ENCODE measurements at places on chromosomes 4 and X.

GRCh38 chr4:732911-733630 lies 27.4 kb downstream of the PCGF3 start:
- peaks cover 2% of the 10 kb centered on the region for H3K36me3 ChIP-seq
- H3K27me3 ChIP-seq, result no peaks in the 10 kb centered on the region
- no peak overlapping the region for H3K4me3 ChIP-seq
- H3K27ac ChIP-seq, result no peak overlapping the region
- peaks cover 9% of the 10 kb centered on the region for H3K4me1 ChIP-seq
- no peak for DNase-seq

DNA sequence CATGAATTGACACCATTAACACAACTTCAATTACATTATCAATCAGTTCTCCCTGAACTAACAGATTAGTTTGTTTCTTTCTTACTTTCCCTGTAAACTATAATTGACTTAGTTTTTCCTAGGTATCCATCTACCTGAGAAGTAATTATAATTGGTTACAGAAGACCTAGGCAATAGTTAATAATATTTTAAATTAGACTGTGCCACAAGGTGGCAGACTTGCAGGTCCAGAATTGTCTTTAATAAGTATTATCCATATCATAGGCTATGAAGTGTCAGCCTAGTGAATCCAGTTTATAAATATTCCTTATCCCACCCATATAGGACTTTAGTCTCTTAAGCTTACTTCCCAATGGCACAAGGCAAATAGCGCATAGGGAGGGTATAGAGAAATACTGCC lies 48.9 kb upstream of the FAM47B start:
- H3K4me3 ChIP-seq, result no peak overlapping the region
- H3K36me3 ChIP-seq, result no peaks in the 10 kb centered on the region
- H3K27ac ChIP-seq, result no peak overlapping the region
- DNase-seq, result no peak
- no peaks in the 10 kb centered on the region for H3K27me3 ChIP-seq
- H3K4me1 ChIP-seq, result no peaks in the 10 kb centered on the region

DNA sequence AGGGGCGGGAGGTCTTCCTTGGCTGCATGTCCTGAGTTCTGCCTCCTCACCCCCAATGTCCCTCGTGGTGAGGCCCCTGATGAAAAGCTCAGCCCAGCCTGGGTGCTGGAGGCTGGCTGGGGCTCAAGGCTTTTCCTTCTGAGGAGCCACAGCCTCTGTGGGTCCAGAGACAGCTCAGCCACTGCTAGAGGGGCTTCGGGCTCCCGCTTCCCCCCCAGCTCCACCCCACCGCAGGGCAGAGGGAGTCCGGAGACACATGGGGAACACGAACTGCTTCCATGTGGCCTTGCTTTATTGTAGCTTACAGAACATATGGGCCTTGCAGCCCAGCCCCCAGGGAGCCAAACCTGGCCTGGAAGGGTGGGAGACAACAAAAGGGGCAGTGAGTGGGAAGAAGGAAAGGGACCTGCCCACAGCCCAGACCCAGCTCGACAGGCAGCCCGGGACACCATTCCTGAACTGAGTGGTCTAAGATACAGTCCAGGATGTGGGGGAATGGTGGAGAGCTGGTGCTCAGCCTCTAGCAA lies 89.9 kb upstream of the NKX1-1 start:
- no peaks in the 10 kb centered on the region for H3K4me1 ChIP-seq
- H3K27me3 ChIP-seq, result peaks cover 15% of the 10 kb centered on the region
- H3K4me3 ChIP-seq, result no peak overlapping the region
- DNase-seq, result no peak

- no peak overlapping the region for H3K27ac ChIP-seq
- no peaks in the 10 kb centered on the region for H3K27me3 ChIP-seq
- H3K4me3 ChIP-seq, result no peak overlapping the region
- H3K36me3 ChIP-seq, result peaks cover 9% of the 10 kb centered on the region
These were observed 35.1 kb downstream of the FBXO8 start for GRCh38 chr4:174248407-174248806.

- no peak overlapping the region for H3K27ac ChIP-seq
- peaks cover 21% of the 10 kb centered on the region for H3K27me3 ChIP-seq
- no peak overlapping the region for H3K4me3 ChIP-seq
- H3K36me3 ChIP-seq, result no peaks in the 10 kb centered on the region
These were observed 45.1 kb downstream of the TBC1D9 start for GRCh38 chr4:140710908-140711622.

DNA sequence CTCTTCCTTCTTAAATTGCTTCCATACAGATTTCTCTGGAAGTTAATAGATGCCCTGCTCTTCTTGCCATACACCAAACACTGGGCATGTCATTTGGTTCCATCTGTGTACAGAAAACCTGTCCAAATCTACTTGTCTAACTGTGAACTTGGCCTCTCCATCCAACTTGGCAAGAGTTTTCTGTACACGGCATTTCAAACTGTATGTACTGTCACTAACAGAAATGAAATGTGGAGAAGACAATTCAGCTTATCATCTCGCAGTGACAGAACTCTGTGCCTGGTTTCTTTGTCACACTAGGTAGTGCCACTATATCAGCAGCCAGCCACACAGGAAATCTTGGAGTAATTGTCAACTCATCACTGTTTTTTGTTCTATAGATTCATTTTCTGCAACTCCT lies 58.2 kb downstream of the CXXC4 start:
- H3K27ac ChIP-seq, result no peak overlapping the region
- no peaks in the 10 kb centered on the region for H3K4me1 ChIP-seq
- H3K36me3 ChIP-seq, result no peaks in the 10 kb centered on the region
- DNase-seq, result no peak
- no peak overlapping the region for H3K4me3 ChIP-seq
- no peaks in the 10 kb centered on the region for H3K27me3 ChIP-seq

DNA sequence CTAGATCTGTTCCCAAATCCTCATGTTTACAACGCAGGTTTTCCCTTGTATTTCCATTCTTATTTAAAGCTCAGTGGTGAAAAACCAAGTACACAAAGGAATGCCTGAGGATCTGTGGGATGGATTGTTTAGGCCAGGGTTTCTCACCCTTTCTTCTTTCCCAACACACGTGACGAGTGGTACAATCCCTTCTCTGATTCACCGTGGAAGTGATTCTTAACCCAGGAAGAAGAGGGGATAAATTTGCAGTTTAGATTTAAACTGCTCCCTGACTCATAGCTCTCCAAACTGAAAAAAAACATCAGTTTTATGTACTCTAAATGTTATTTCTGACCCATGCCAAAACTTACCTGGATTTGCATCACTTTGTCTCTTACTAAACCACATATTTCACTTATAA lies 17.0 kb downstream of the PAQR3 start:
- H3K4me3 ChIP-seq, result no peak overlapping the region
- H3K36me3 ChIP-seq, result peaks cover 10% of the 10 kb centered on the region
- no peak overlapping the region for H3K27ac ChIP-seq
- H3K27me3 ChIP-seq, result no peaks in the 10 kb centered on the region
- H3K4me1 ChIP-seq, result peaks cover 2% of the 10 kb centered on the region

GRCh38 chrX:115018944-115019343 lies 1.5 kb upstream of the IL13RA2 start:
- no peak for DNase-seq
- no peaks in the 10 kb centered on the region for H3K4me1 ChIP-seq
- H3K36me3 ChIP-seq, result no peaks in the 10 kb centered on the region
- H3K4me3 ChIP-seq, result no peak overlapping the region

DNA sequence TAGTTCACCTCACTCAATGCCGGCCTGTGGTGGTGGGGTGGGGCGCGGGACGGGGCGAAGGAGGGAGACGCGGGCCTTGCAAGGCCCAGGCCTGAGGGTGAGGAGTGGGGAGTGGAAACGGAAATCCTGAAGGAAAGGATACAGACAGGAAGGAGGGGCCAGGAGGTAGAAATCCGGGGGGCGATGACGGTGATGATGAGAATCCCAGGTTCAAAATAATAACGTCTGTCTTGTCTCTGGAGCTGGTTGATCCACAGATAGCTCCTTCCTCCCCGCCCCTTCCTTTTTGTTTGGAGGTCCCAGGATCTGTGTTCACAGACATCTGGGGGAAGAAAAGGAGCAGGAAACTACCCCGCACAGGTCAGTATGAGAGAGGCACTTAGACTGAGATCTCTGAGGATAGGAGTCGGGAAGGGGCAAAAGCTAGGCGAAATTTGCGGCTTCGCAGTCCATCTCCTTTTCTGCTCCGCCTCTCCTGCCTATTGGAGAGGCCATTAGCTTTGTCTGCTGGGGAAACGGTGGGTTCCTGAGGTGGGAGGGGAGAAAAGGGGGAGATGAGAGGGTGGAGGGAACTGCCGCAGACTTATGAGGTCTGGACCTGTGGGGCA lies 746 bp downstream of the TCEAL7 start:
- no peak overlapping the region for H3K4me3 ChIP-seq
- H3K36me3 ChIP-seq, result peaks cover 4% of the 10 kb centered on the region
- no peak for DNase-seq

GRCh38 chr4:94635177-94635576 lies 122.6 kb upstream of the BMPR1B start:
- H3K36me3 ChIP-seq, result peaks cover 9% of the 10 kb centered on the region
- H3K4me3 ChIP-seq, result no peak overlapping the region
- H3K27ac ChIP-seq, result no peak overlapping the region
- DNase-seq, result no peak
- peaks cover 2% of the 10 kb centered on the region for H3K4me1 ChIP-seq
- no peaks in the 10 kb centered on the region for H3K27me3 ChIP-seq

- H3K4me3 ChIP-seq, result peak overlapping the region; percentile 94
- no peaks in the 10 kb centered on the region for H3K36me3 ChIP-seq
- DNase-seq, result peak; percentile 77
- H3K4me1 ChIP-seq, result peaks cover 2% of the 10 kb centered on the region
- H3K27ac ChIP-seq, result peak overlapping the region; percentile 67
These were observed 1.8 kb upstream of the EOLA2 start for GRCh38 chrX:149939905-149940673.

DNA sequence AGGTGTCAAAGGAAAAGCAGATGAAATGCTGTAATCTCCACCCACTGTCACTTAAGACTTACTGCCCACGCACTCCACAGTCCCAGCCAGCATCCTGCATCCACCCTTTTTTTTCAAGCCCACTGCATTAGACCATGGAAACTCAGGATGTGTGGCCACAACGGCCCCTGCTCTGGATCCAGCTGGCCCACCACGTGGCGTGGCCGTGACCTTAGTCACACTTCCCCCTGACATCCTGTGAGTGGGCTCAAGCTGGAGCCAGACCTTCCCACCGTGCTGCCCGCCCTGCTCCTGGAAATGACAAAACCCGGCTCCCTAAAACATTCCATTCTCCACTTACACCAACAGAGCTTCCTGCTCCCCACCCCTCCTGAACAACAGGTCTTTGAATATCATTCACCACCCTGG lies 588.3 kb upstream of the DIPK2B start:
- H3K36me3 ChIP-seq, result no peaks in the 10 kb centered on the region
- H3K27ac ChIP-seq, result peak overlapping the region; percentile 84
- H3K27me3 ChIP-seq, result no peaks in the 10 kb centered on the region
- H3K4me1 ChIP-seq, result peaks cover 16% of the 10 kb centered on the region
- H3K4me3 ChIP-seq, result peak overlapping the region; percentile 72
- DNase-seq, result no peak

- H3K36me3 ChIP-seq, result no peaks in the 10 kb centered on the region
- H3K4me1 ChIP-seq, result no peaks in the 10 kb centered on the region
- no peak overlapping the region for H3K27ac ChIP-seq
These were observed 283.0 kb upstream of the GPC4 start for GRCh38 chrX:133698298-133698697.

DNA sequence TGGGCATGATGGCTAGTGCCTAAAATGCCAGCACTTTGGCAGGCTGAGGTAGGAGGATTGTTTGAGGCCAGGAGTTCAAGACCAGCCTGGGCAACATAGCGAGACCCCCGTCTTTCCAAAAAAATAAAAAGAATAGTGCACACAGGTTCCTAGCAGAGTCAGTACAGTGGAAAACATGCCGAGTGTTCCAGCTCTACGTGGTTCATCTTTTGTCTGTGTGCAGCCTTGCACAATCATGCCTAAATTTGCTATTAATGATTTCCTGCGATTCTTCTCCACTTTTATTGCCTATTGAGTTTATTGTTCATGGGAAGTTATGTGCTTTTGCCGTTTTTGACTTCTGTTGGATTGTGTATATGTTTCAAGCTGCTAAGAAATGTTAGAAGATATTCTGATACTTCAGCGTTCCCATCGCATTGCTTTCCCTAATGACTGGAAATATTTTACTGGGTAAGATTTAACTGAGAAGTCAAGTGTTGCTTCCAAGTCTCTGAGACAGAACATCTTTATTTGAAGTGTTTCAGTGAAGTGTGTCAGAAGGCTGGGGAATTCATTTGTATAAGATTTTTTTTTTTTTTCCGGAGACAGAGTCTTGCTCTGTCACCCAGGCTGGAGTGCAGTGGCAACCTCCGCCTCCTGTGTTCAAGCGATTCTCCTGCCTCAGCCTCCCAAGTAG lies 11.3 kb downstream of the DOCK11 start:
- no peak for DNase-seq
- H3K4me1 ChIP-seq, result peaks cover 49% of the 10 kb centered on the region
- no peaks in the 10 kb centered on the region for H3K27me3 ChIP-seq
- no peak overlapping the region for H3K4me3 ChIP-seq

DNA sequence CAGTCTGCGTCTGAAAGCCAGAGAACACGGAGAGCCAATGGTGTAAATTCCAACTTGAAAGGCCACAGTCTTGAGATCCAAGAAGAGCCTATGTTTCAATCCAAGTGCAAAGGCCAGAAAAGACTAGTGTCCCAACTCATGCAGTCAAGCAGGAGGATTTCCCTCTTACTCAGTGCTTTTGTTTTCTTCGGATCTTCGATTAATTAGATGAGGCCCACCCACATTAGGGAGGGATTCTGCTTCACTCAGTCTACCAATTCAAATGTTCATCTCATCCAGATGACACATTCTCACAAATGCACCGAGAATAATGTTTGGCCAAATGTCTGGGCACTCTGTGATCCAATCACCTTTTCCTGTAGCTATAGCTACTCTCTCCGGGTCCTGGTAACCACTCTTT lies 91.5 kb upstream of the S100G start:
- no peaks in the 10 kb centered on the region for H3K36me3 ChIP-seq
- DNase-seq, result no peak
- no peaks in the 10 kb centered on the region for H3K27me3 ChIP-seq
- no peak overlapping the region for H3K27ac ChIP-seq
- no peak overlapping the region for H3K4me3 ChIP-seq
- H3K4me1 ChIP-seq, result peaks cover 2% of the 10 kb centered on the region

DNA sequence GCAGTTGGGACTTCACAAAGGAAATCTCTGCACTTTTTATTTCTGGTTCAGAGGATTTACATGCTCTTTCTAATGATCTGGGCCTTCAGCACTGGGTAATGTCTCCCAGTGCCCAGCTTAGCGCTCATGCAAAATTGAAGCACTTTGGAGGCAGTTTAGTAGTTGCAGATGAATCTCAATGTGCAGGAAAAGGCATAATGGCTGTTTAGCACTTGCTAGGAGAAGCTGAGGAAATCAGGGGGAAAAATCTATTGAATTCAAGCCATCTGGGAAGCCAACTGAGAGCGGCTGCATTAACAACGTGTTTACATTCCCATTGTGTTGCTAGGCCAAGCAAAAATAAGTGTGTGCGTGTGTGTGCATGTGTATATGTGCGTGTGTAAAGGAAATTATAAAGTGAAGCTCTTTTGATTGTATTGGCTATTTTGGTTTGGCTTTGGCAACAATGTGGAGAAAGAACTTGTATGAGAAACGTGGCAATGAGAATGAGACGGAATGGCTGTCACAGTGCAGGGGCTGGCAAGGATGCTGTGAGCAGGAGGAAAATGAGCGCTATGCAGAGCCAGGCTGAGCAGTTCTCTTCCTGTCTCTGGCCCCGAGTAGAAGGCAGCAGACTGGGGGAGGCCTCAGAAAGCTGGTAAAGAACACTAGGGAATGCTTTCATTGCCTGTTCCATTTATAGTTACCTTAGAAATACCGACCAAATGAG lies 231.5 kb downstream of the UNC5C start:
- H3K4me3 ChIP-seq, result no peak overlapping the region
- H3K27me3 ChIP-seq, result peaks cover 5% of the 10 kb centered on the region
- no peak for DNase-seq
- H3K27ac ChIP-seq, result no peak overlapping the region
- peaks cover 4% of the 10 kb centered on the region for H3K4me1 ChIP-seq
